ENCODE measurements at places on chromosomes 13 and 19. TPM values are rescaled to one million over a fixed set of nuclear protein-coding genes. Genes with fewer than 3 reads are reported as not detected.
A peak's percentile ranks its signal among the peaks of the same experiment; 100 is the strongest.

Gene CLIP3
- total RNA-seq: 3.3 TPM

Gene PPM1N
- total RNA-seq: 8.5 TPM

Gene KCNRG
- 0.20 TPM for total RNA-seq

Gene PRODH2
- total RNA-seq: not detected

Gene ERICH6B
- not detected for total RNA-seq

Gene BEST2
- total RNA-seq: not detected

Gene FREM2
- 0.20 TPM for total RNA-seq

Gene CYP2F1
- total RNA-seq: not detected

Gene LYPD5
- total RNA-seq: 0.54 TPM

DNA sequence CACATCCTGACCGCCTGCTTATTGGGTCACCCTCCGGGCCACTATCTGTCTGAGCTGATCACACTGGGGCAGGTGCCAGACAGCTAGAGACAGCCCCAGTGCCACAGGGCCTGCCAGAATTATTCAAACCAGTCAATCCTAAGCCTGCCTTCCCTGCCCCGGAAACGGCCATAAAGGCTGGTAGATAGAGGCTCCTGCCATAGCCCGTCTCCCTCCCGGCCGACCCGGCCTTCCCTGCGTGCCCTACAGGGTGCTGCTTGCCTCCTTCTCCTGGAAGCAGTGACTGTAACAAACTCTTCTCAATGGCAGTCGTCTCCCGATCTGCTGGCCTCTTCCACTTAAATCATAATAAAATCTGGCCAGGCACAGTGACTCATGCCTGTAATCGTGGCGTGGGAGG lies 158.6 kb upstream of the SOX1 start:
- DNase-seq: no peak

DNA sequence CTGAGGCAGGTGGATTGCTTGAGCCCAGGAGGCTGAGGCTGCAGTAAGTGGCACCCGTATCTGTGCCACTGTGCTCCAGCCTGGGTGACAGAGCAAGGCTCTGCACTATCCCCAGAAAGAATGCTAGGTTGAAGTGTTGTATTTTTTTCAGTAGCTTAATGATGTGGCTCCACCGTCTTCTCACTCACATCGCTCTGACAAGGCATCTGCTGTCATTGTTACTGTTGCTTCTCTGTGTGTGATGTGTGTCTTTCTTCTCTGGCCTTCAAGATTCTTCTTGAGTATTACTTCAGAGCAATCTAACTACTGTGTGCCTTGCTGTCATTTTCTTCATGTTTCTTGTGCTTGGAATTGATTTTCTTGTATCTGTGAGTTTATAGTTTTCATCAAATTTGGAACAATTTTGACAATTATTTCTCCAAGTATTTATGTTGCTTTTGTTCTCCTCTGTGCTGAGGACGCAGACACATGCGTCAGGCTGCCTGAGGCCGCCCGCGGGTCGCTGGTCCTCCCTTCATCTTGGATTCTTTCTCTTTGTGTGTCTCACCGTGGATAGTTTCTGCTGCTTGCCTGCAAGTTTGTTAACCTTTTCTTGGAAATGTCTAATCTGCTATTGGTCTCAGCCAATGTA lies 10.8 kb downstream of the ADPRHL1 start:
- no peak for DNase-seq

DNA sequence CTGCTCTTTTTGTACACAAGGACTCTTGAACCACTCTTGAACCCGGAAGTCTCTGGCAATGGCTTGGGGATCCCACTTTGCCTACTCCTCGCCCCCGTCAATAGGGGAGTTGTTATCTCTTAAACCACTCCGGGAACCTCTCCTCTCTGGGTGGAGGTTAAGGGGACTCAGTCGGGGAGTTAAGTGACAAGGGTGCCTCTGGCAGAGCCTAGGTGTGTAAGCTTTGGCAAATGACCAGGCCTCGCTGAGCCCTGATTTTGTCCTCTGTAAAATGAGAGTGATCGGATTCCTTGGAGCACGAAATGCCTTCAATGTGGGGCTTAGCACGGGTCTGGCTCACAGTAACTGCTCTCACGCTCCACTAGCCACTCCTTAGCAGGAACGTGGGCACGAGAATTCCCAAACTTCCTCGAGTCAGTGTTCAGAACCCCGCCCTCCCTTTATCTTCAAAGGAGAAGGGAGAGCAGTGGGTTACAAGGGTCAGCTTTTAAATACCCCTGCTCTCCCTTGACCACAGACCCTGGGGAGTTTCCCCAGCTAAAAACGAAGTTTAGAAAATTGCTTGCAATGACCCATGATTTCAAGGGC lies 193.3 kb downstream of the KATNAL1 start:
- DNase-seq: no peak

GRCh38 chr19:13430790-13431582 lies 75.3 kb downstream of the CACNA1A start:
- DNase-seq: peak; percentile 39

GRCh38 chr13:109867766-109868165 lies 81.4 kb upstream of the IRS2 start:
- DNase-seq: no peak

DNA sequence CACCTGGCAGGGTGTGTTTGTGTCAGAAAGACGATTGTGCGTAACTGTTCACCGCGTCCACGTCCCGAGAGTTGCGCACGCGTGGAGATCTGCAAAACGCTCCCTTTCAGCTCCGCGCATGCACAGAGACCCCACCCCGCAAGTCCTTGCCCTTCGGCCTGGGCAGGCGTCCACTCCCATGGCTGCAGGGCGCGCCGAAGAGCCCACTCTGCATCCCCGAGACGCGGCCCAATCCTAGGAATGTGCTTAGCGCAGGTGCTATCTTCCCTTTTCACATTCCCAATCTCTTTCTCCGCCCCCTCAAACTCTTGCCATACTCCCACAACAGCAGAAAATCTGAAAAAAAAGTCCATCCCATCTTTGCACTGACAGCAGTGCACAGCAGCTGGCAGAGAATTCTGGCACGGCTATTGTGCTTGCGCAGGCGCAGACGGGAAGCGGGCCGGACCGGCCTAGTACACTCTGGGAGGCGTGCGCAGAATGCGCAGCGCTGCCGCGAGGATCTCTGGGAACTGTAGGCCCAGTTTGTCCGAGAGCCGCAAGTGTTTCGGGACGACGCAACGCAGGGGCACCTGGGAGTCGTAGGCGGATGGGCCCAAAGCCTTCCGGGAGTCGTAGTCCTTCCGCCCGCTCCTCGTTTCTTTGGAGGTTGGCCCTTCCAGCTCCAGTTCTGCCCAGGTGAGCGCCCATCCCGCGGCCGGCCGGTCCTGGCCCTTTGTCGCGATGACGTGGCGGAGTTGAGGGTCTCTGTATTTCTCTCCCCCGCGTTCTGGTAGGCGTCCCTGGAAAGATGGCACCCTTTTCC lies 23.1 kb downstream of the ZNF175 start:
- peak; percentile 90 for DNase-seq

DNA sequence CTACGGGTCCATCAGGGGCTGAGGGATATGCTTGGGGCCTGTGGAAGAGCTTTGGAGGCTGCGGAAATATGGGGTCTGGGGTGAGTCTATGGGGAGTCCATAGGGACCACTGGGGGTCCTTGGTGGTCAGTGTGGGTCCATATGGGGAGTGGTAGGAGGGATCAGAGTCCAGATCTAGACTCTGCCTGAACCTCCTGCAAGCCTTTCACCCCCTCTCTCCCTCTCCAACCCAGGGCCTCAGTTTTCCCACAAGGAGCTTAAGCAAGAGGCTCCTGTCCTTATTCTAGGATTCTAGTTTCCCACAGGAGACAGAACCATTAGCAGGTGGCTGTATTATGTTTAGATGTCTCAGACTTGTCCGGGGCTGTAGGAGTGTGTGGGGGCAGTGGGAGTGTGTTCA lies 161.9 kb upstream of the TSHZ3 start:
- DNase-seq: no peak

GRCh38 chr19:31351855-31352195 lies 2.6 kb upstream of the TSHZ3 start:
- DNase-seq: no peak

GRCh38 chr13:96492766-96493165 lies 402.9 kb downstream of the HS6ST3 start:
- DNase-seq: no peak

- DNase-seq: no peak
Measured at GRCh38 chr13:38002606-38003005, 133.0 kb upstream of the TRPC4 start.

DNA sequence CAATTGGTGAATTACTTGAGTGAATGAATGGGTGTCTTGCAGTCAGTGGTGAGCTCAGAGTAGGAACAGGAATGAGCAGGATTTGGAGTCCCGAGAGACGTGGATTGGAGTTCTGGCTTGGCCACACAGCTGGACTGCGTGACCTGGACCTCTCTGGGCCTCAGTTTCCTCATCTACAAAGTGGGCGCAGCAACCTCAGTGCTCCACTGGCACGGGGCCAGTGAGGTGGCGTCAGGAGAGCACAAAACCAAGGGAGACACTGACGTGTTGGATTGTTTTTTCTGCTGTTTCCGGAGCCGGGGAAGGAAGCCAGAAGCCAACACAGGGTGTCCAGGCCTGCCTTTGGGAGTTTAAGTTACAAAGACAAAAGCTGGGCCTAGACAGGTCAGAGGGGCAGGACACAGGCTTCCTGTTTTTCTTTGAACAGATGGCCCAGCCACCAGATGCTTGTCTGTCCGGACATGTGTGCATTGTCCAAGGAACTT lies 6.5 kb upstream of the DOCK6 start:
- no peak for DNase-seq

DNA sequence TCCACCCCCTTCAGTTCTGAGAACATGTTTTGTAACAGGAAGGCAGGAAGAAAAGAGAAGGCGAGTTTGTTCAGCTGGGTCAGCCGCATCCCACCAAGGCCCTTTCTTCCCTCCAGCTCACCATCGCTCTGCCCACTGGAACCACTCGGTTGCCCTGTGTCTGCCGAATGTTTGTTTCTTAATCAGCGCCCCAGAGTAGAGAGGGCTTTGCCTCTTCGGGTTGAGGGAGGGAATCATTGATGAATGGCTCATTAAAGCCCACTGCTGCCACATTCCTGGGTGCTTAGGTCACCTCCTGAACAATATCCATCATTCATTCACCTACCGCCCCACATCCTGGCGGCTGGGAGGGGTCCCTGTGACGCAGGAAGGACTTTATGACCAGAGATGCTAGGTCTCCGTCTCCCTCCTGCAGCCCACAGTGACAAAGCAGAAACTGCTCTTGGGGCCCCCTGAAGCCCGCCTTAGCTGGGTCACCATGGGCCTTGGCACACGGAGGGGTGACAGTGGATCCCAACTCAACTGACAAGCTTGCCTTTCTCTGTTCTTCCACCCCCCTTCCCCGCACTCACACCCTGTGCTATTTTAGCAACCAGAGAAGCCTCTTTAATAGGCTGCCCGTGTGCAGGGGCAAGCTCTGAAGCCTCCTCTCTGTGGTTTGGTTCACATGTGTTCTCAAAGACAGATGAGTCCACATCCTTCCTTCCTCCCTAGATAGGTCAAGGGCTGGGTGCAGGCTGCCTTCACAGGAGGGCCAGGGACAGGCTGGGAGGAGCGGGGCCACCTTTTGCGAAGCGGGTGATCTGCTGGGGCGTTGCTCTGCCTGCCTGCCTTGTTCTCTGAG lies 46.2 kb downstream of the ACTN4 start:
- no peak for DNase-seq

DNA sequence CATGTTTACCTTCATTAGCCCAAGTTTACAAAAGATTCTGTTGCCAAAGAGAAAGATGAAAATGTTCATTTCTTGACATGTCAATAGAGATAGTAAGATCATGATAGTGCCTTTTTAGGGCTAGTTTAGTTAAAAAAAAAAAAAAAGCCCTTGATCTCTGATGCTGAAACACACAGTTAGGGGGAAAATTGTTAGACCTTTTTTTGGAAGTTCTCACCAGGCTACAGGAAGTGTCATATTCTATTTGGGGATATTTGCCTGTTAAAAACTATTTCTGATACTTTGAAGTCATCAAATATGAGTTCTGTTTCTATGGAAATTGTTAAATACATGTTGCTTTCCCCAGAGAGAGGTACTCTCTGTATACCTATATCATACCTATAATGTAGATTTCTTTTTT lies 21.6 kb downstream of the SLAIN1 start:
- no peak for DNase-seq

- no peak for DNase-seq
Measured at GRCh38 chr19:14545716-14546082, 16.3 kb downstream of the TECR start.

DNA sequence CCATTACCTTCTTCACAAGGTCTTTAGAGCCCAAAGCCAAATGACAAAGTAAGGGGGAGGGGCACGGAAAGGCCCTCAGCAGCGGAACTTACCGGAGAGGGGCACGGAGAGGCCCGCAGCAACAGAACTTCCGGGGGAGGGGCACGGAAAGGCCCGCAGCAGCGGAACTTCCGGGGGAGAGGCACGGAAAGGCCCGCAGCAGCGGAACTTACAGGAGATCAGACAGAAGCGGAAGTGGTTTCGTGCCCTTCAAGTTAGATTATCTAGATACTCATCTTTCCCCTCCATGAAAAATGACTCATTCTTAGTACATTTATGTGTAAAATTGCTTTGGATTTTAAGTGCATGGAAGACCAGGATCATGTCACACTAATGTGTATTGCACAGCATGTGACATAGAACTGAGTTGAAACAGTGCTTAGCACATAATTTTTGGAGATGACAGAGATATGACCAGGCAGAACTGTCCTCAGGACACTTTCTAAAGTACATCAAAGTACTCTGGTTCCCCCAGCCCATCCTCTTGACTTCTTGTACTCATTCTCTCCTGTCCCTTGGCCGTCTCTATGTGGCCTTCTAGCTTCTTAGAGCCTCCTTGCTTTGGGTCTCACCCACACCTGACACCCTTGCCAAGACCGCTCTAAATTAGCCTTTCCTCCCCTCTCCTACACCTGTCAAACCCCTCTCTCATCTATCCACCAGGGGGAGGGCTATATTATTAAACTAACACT lies 25.7 kb upstream of the TPTE2 start:
- peak; percentile 68 for DNase-seq

DNA sequence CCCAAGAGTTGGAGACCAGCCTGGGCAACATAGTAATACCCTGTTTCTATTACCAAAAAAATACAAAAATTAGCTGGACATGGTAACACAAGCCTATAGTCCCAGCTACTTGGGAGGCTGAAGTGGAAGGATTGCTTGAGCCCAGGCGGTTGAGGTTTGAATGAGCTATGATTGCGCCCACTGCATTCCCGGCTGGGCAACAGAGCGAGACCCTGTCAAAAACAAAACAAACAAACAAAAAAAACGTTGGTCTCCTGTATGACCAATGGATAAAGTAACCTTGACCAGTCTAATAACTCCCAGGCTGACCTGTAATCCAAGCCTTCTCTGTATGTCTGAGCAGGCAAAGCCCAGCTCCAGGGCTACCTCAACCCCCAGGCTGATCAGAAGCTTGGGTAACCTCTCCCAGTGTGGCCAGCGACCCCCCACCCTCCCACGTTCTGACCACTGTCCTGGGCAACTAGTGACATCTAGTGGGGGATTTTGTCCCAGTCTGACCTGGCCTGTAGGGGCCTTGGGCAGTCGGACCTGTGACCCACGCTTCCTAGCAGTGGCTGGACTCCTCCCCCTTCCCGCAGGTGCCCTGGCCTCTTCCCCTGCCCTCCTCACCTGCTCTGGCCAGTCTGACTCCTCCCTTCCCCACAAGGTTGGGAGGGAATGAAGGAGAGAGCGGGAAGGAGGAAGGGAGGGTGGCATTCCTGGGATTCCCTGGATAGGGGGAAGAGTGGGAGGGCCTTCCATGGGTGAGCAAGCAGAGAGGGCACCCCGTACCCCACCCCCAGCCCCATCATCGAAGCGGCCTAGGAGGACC lies 1.0 kb upstream of the BCAM start:
- DNase-seq: no peak

- DNase-seq: no peak
Measured at GRCh38 chr13:85864963-85865530, 65.8 kb upstream of the SLITRK6 start.
